ENCODE measurements at places on chromosomes 16 and 17.
A peak's percentile ranks its signal among the peaks of the same experiment; 100 is the strongest.

DNA sequence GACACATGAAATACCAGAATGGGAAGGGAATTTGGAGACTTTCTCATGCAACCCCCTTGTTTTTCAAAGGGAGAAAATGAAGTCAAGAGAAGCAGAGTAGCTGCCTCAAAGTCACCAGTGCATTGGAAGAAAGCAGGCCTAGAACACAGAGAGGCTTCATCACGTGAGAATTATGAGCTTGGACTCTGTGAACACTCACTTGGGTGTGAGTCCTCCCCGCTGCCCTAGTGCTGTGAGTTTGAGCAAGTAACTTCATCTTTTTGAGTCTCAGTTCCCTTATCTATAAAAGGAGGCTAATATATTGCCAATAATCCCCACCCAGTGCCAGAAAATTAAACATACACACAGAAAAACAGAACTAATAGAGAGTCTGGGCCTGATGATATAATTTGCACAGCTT lies 315.8 kb downstream of the XYLT1 start:
- no peak for DNase-seq

DNA sequence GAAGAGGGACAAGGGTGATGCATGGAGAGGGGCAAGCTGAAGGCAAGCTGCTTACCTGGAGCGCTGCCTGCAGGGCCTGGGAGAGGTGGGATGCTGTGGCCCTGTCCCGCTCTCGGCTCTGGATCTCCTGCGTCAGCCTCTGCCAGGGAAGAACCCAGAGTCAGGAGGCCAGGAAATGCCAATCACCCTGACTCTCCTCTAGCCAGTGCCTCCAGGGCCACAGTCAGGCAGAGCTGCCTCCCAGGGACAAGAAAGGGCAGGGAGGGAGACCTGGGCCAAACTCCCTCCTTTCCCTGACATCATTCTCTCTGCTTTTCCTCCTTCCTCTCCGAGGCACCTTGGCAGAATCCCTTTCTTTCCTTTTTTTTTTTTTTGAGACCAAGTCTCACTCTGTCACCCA lies 11.3 kb downstream of the CDK3 start:
- DNase-seq, result no peak

- no peak for DNase-seq
Measured at GRCh38 chr16:56409195-56409594, 16.1 kb downstream of the AMFR start.

DNA sequence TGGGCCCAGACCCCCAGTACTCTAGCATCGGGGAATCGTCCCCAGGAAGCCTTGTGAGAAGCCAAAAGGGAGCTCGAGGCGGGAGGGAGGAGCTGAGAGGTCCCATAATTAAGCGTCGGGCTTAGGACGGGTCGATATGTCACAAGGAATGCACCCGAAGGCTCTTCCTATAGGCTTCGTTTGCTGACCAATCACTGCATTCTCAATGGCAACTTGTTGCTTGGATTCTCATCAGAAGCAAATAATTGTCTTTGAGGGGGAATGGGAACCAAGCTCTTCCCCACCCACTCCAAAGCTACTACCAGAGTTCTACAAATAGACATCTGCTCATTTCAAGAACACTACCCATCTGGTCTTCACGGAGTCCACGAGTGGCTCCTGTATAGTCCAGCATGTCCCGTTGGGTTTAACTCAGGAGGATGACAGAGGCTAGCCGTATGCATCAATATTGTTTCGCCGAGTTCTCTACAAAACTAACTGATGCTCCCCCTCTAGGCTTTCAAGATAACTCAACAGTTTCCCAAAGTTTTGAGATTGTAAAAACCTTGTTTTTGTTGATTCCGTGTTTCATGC lies 628 bp upstream of the BLMH start:
- peak; percentile 40 for DNase-seq

GRCh38 chr17:42266918-42267766 lies 9.0 kb downstream of the STAT5B start:
- DNase-seq, result no peak

DNA sequence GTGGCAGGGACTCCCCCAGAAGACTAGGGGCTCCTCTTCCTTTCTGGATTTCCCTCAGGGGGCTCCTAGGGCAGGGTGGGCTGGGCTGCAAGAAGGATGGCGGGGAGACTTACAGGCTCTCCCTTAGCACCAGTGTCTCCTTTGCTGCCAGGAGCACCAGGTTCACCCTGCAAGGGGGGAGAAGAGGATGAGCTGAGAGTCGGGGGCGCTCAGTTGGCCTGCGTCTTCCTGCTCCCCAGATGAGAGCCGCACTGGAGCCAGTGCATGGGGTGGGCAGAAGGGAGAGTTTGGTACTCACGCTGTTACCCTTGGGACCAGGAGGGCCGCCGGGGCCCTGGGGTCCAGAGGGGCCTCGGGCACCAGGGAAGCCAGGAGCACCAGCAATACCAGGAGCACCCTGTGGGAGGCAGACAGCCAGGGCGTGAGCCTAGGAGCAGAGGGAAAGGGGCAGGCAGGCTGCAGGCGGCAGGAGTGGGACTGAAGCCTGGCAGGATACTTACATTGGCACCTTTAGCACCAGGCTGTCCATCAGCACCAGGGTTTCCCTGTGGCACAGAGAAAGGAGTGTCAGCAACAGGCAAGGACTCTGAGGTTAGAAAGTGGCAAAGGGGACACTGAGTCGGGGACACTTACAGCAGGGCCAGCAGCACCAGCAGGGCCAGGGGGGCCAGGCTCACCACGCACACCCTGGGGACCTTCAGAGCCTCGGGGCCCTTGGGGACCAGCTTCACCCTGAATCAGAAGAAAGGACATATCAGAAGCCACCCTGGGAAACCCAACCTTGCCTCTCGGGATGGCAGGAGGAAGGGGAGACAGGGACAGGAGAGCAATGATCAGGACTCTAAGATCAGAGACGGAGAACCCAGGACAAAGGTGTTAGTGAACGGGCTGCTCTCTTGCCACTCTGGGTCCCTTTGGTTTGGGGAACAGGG lies 6.2 kb downstream of the COL1A1 start:
- DNase-seq, result no peak

- no peak for DNase-seq
Measured at GRCh38 chr17:1039511-1040215, 42.7 kb downstream of the TIMM22 start.

DNA sequence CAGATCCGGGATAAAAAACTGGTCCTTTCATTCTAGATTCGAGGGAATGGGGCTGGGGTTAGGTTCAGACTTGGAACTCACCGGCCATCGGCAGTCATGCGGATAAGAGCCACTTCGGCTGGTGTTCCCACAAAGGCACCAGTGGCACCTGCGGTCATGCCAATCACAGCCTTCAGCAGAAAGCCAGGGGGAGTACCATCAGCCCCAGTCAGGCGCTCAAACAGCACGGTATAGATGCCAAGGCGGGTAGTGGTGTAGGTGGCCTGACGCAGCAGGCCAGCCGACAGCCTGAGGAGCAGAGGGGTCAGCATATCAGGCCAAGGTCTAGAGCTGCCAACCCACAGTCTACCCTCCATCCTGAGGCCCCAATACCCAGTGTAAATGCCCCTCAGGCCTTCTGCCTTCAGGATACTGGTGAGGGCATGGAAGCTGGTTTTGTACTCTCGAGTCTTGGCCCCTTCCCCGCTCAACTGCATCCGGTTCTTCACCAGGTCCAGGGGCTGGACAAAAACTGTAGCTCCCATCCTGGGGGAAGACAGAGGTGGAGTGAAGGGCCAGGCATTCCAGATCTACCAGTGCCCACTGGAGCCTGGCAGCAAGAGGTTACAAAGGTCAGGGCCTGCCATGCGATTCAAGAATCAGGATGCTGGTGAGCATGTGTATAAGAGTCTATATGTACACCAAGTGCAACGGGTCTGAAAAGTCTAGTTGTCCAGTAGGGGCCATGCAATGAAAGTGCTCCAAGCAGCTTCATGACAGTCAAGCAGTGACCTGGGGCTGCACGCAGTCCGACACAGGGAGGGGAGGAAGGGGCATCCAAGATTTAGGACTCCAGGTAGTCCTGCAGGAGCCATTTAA lies 929 bp downstream of the SLC25A11 start:
- DNase-seq, result no peak

GRCh38 chr17:22517716-22518115 lies 825.4 kb downstream of the KCNJ18 start:
- no peak for DNase-seq

DNA sequence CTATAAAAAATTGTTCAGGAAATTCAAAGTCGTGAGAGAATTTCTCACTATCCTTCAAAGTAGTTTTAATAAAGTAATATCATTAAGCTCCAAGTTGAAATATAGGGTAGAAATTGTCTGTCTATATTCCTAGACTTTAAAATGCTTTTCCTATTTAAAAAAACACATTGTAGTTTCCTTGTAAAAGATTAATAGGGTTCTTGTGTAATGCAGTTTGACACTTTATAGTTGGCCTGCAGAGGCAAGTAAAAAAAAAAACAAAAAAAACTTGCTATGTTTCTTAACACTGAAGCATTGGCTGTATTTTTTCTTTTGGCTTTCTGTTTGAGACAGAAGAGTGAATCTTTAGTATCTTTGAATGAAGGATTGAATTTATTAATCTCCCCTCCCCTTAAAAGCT lies 17.4 kb downstream of the CPD start:
- no peak for DNase-seq

- DNase-seq, result no peak
Measured at GRCh38 chr17:42411905-42412679, 11.0 kb downstream of the CAVIN1 start.

GRCh38 chr17:2263183-2264066 lies 40.2 kb downstream of the SMG6 start:
- no peak for DNase-seq

DNA sequence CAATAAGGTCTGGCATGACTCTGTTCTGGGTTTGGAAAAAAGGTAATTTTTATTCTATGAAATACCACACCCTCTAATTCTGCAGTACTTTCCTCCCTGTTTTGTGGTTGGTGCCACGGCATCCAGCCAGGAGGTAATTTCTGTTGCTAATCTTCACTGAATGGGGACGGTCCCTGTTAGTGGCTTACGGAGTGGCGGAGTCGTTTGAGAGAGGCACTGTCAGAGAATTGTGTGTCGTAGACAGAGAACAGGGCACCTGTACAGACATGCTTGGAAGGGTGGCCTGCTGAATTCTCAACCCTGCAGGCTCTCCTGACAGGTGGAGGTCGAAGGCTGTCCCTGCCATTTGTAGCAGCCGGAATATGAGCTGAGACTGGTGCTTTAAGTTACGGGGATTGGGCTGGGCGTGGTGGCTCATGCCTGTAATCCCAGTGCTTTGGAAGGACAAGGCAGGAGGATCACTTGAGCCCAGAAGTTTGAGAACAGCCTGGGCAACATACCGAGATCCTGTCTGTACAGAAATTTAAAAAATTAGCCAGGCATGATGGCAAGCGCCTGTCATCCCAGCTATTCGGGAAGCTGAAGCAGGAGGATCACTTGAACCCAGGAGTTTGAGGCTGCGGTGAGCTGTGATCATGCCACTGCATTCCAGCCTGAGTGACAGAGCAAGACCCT lies 33.2 kb downstream of the EEF2K start:
- DNase-seq, result no peak

- no peak for DNase-seq
Measured at GRCh38 chr16:77157346-77158058, 33.5 kb upstream of the MON1B start.

- no peak for DNase-seq
Measured at GRCh38 chr17:68318103-68318991, 27.1 kb downstream of the ARSG start.

- no peak for DNase-seq
Measured at GRCh38 chr16:5851393-5851982, 753.9 kb upstream of the EEF2KMT start.

GRCh38 chr17:38996660-38997337 lies 29.6 kb upstream of the FBXO47 start:
- no peak for DNase-seq

- DNase-seq, result peak; percentile 6
Measured at GRCh38 chr16:13997933-13998332, 73.2 kb upstream of the MRTFB start.

DNA sequence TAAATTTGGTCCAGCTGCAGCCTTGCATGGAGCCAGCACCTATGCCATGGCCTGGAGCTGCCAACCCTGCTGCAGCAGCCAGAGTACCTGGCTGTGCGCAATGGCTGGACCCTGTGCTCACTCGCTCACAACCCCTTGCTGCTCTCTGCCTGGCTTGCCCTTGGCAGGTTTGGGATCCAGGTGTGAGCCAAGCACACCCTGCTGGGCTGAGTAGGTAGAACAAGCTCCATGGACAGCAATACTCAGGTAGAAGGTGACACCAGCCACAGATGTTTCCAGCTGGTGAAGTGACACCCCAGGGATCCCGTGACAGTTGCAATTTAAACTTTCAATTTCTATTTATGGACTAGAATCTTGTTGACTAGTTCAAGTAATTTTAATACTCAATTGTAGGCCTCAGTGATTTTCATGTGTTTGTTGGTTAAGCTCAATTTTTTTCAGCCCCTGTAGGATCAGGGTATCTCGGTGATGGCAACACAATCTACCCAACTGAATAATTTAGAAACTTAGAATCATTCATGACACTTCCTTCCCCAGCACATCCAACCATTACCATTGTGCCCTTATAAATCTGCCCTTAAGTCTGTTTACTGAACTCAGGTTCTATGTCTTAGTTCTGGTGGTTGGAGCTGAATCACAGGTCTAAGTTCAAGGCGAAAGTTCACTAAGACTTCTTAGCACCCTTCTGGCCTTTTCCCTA lies 480.0 kb downstream of the PMP22 start:
- DNase-seq, result no peak

- DNase-seq, result no peak
Measured at GRCh38 chr17:50448643-50449042, 20.0 kb downstream of the CHAD start.

GRCh38 chr16:68985855-68986254 lies 119.6 kb upstream of the HAS3 start:
- DNase-seq, result no peak

- DNase-seq, result no peak
Measured at GRCh38 chr17:6475411-6475810, 31.2 kb downstream of the PIMREG start.
